MG63 (cell line): ENCODE measurements at places on chromosomes 6 and 20. TPM values are rescaled to one million over a fixed set of nuclear protein-coding genes. Genes with fewer than 3 reads are reported as not detected.

DNA sequence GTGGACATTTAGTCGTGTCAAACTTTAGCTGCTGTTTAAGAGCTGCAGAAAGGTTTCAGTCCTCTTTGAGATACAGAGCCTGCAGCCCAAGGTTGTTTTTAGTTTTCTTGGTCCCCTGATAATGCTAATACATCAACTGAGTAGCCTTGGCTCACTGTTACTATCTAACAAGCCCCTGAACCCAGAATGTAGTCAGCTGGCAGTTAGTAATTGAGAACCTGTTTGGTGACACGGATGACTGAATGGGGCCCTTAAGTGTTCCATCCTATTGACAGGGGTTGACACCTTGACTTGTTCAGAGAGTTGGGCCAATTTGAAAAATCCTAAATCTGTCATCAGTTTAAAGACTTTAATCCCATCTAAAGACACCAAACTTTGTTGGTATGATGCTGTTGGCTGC is 2.8 kb downstream of the RTN4IP1 start:
- DNase-seq = no peak

PAQR8 gene
- total RNA-seq = 2.9 and 3.2 TPM in 2 replicates

DNA sequence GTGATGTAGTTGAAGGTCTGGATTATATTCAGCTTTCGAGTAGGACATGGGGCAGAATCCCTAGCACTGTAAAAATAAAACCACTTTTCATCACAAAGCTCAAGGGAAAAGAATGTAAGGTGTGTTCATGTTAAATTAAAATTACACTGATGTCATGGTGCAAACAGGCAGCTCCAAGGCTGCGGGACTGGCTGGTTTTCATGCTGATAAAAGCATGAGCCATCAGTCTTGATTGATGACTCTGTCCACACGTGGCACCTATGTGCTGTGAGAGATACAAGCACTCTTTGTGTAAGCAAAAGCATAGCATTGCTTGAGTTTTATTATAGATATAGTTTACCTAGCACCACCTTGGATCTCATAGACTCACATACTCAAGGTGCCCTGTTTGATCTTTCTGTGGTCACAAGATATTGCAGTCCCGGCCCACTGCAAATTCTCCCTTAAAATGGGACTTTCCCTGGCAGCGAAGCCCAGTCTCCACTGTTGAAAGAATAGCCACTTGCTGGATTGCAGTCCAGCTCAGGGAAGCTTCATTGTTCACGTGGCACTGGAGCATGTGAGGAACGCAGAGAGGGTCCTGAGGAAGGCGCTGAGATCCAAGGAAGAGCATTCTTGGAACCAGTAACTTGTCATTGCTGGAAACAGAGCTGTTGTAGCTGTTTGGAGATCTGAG is 90.6 kb downstream of the TIAM2 start:
- DNase-seq = peak; percentile 11

- peak; percentile 28 for DNase-seq
Measured at GRCh38 chr20:49846206-49846807, 33.7 kb downstream of the SLC9A8 start.

DNA sequence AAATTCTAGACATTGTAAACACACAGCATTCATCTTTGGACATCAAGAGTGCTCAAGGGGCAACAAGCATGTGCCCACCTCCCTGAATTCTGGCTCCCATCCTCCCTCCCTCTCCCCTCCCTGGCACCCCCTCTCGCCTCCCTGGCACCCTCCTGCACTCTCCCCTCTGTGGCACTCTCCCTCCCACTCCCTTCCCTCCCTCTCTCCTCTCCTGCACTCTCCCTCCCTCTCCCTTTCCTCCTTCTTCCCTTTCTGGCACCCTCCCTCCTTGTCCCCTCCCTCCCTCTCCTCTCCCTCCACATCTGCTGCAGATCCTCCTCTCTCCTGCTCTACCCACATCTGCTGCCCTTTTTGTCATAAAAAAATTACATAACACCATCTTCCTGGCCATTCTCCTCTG is 113.0 kb upstream of the SLC22A23 start:
- DNase-seq = no peak

GRCh38 chr6:63352069-63352543 is 32.3 kb upstream of the LGSN start:
- no peak for DNase-seq

DNA sequence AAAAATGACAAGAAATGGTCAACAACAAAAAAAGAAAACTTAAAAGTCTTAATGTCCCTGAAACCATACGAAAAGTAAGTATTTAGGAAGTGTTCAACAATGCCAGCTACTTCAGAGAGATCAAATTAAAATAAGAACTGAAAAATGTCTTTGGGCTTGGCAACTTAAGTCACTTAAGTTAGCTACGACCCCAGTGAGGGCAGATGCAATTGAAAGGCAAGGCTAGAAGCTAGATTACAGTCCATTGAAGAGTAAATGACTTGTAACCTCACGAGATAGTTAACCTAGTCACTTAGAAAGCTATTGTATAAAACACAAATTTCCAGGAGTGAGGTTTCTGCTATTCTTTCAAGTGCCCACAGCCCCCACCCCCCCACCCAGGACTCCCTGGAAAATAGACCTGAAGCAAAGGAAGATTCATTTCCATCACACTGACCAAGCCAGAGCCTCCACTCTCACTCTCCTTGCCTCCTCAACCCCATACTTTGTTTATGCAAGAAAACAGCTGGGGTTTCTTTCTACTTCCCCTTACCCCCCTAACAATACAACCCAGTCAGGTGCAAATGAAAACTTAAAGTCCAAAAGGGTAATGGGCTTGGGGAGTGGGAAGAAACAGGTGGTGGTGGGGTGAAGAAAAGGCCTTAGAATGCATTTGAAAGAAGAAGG is 14.6 kb downstream of the RTN4IP1 start:
- no peak for DNase-seq

DNA sequence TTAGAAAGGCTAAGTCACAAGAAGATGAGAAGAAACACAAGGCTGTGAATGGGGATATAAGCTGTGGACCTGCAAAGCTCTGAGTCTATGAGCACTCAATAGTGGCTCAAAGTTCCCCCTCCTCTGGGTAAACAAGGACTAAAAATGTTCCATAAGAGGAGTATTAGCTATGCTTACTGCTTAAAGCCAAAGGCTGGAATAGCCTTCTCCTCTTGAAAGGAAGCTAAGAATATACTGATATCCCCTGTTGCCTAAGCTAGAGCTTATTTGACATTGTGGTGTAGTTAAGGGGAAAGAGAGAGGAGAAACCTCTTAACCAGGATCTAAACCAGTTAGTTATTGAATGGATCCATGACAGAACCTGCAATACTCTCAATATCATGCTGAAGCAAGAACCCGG is 45.8 kb downstream of the NOL7 start:
- no peak for DNase-seq

DNA sequence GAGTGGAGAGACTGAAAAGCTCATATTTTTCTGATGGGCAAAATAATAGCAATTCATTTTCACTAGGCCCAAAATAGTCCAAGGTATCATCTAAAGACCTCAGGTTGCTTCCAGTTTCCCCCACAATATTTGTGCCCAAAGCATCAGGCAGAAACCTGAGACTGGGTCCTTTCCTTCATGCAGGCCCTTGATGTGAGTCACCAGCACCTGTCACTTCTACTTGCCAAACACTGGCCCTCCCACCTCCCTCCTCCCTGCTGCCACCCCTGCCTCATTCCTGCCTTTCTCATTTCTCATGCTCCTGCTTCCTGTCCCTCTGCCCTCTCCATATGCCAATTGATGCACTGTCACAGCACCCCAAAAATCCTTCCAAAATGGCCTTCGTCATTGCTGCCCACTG is 230.4 kb upstream of the CST7 start:
- no peak for DNase-seq

LST1 gene
- not detected in 2 replicates for total RNA-seq
